ENCODE measurements at places on chromosomes 3 and 15. TPM values are rescaled to one million over a fixed set of nuclear protein-coding genes. Genes with fewer than 3 reads are reported as not detected.

The TAGLN3 gene
- not detected for total RNA-seq

DNA sequence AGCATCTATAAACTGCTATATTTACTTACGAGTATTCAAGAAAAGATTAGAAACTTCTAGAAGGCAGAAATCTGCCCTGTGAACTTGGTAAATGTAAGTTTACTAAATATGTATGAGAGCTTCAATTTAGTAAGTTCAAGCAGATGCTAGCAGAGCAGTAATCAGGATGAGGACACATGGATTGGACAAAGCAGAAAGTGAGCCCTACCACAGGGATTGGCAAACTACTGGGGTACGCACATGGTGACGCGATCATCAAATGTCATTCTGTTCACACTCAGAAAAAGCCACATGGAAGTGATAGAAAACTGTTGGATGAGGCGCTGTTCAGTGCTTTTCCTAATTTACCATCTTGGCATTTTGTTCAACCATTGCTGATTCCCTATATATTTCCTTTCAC is 360.2 kb upstream of the ZNF385D start:
- DNase-seq = no peak

GRCh38 chr3:66441129-66441528 is 59.7 kb downstream of the LRIG1 start:
- peak; percentile 16 for DNase-seq

- DNase-seq = no peak
Measured at GRCh38 chr3:81931265-81932251, 170.1 kb upstream of the GBE1 start.

GRCh38 chr3:193865896-193866480 is 270.0 kb upstream of the HES1 start:
- DNase-seq = no peak

DNA sequence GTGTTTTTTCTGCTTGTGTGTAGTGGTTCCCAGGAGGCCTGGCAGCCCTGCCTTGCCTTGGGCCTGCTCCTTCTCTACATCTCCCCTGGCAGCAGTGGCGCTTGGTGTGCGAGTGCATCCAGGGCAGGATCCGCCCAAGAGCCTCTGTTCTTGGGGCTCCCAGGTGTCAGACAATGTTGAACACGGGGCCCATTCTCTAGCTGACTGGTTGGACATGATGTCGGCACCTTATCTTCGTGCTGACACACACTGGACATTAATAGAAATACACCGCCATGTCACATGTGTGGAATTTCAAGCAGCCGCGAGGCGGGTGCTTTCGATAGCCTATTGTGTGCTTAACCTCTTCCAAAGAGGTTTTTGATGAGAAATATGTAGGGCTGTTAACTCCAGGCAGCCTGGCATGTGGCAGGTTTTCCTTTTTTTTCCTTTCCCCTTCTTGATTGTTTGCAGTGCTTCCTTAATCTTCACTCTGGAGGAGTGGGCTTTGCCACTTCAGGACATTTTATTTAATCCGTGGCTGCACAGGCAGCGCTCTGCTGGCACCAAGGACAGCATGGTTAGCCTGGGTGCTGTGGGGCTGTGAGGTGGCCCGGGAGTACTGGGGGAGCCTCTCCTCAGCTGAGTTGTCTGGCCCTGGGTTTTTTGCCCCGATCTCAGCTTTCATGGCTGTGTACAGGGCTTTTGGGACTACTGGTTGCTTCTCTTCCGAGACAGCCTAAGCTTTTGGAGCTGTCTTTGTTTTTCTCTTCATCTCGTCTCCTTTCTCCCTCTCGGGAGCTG is 42.5 kb downstream of the CHCHD6 start:
- peak; percentile 60 for DNase-seq

GRCh38 chr3:108474581-108474980 is 35.8 kb downstream of the MYH15 start:
- DNase-seq = no peak

The SNURF gene
- total RNA-seq = 12.5 TPM

- DNase-seq = no peak
Measured at GRCh38 chr3:134126153-134126552, 96.4 kb upstream of the SLCO2A1 start.

DNA sequence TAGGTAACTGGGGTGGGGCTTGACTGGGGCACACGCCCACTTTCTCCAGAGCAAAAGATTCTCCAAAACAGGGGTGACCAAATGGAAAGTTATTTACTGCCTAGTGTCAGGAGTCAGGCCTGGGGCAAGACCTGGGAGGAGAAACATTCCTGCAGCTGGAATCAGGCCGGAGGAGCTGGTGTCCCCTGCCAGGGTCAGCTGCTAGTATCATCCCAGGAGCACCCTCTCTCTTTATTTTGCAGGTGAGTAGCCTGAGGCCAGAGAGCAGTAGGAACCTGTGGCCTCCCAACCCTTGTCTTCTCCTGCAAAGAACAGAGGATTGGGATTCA is 32.9 kb downstream of the DNAJB8 start:
- DNase-seq = no peak

The COLQ gene
- total RNA-seq = not detected

The CAMP gene
- total RNA-seq = not detected

GRCh38 chr3:5160940-5161858 is 26.3 kb upstream of the EDEM1 start:
- DNase-seq = peak; percentile 53

The ACSBG1 gene
- 1.4 TPM for total RNA-seq

DNA sequence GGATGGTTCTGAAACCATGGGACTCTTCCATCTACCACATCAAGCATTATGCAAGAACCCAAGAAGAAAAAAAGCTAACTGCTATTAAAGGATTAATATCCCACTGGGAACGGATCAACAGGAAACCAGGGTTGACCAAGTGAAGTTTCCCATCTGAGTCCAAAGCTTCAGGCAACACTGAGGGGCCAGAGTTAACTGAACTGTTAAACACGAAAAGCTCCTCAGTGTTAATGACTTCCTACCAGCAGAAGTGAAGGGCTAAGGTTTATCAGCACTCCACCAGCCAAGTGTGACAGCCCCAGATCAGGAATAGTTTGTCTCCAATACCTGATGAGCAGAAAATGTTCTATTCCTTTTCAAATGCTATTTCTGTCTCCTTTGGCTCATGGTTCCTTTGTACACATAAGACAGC is 36.7 kb downstream of the PTPN9 start:
- DNase-seq = no peak

DNA sequence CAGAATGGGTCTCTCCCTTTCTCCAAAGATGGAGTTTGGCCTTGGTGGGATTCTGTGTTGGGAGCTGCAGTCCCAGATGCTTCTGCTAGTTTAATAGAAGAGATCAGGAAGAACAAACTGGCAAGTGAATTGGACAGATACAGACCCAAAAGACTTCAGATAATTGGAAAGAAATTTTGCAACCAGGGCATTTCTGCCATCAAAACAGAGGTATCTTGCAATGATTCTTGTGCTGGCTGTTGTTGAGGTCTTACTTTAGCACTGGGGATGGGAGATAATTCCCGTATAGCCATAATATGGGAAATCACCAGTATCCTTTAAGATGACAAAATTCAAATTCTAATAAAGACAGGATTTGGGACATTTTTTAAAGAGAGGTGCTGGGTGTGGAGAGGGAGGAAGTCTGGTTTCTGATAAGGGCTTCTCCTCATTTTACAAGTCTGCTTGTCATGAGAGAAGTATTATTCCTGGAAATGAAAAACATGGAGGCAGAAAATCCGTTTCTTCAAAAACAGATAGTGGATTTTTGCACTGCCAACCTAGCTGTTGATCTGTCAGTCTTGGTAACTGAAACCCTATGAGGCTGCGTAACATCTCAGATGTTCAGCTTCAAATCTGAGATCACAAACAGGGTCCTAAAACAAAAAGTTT is 40.1 kb downstream of the FNDC3B start:
- no peak for DNase-seq

- no peak for DNase-seq
Measured at GRCh38 chr15:70316059-70316600, 218.4 kb upstream of the TLE3 start.

DNA sequence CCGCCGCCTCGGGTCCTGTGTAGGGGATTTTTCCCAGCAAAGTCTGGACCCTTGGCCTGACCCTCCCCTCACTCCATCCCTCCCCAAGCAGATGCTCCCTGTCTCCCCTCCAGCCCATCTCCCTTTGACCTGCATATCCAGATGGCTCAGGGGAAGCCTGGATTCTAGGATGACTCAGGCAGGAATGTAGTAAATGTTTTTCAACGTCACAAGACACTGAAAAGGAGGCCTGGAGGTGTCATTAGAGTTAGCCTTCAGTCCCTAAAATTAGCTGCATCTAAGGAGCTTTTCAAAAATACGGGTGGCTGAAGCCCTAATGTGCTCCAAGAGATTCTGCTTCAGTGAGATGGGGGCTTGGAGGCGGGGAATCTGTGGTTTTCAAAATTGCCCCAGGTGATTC is 7.2 kb downstream of the ACAN start:
- DNase-seq = no peak

The PLA2G4D gene
- not detected for total RNA-seq

DNA sequence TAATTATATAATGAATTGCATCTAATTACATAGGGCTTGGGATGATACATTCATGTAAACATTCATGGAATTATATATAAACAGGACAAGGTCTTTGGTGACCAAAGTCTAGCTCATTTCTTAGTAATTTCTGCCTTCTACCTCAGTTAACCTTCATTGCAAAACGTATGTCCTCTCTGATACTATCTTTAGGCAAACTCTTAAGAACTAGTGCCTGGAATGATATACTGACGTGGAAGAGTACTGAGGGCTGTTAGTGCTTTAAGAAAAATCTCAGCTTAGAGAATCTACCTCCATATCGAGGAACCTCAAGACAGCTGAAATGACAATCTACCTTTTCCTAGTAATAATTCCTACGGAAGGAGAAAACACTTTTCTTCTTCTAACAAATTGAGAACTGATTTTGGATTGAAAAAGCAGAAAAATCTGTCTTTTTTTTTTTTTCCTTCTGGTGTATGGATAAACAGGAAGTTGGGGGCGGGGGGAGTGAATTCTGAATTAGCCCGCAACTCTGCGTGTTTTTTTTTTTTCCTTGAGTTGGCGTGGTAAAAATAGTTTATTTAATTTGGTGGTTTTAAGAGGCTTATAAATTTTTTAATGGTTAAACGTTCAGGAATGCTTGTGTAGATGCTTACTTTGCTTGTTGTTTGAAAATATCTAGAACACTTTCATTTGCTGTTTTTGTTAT is 43.2 kb downstream of the RARB start:
- DNase-seq = peak; percentile 19

- no peak for DNase-seq
Measured at GRCh38 chr3:115148142-115148790, 1.2 kb upstream of the ZBTB20 start.

The CYFIP1 gene
- total RNA-seq = 38.4 TPM

- DNase-seq = no peak
Measured at GRCh38 chr3:50378757-50379156, 19.4 kb upstream of the TMEM115 start.

DNA sequence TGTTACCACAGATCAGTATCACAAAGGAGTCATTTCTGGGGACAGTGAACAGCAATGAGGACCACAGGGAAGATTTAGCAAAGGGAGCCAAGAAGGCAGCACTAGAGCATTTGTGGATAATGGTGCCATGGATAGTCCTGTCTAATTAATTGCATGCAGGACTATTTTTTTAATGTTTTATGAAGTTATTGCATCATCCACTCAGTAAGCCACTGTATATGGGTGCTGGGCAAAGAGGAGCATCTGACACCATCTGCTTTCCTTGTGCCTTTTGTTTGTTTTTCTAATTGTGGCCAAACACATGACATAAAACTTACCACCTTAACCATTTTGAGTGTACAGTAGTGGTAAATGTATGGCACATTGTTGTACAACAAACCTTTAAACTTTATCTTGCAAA is 301.1 kb upstream of the LRRFIP2 start:
- DNase-seq = peak; percentile 8

GRCh38 chr15:80615783-80616391 is 79.2 kb upstream of the ABHD17C start:
- peak; percentile 45 for DNase-seq

- DNase-seq = no peak
Measured at GRCh38 chr3:102265720-102266119, 169.1 kb upstream of the ZPLD1 start.

GRCh38 chr3:154552338-154552737 is 122.3 kb upstream of the GPR149 start:
- DNase-seq = no peak

DNA sequence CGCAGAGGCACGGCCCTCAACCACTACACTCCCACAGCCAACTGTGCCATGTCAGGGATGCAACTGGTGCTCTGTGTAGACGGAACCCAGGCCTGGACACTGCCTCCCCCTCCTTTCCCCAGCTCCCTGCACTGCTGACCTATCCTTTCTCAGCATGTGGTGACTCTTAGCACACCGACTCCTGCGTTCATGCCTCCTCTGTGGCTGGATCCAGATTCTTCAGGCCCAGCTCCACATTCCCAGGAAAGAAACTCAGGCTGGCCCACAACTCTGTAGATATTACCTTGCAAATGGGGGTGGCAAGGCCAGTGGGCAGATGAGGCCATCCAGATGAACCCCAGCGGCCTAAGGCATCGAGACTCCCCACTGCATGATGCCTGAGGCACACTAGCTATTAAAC is 272.7 kb downstream of the OCA2 start:
- no peak for DNase-seq

- DNase-seq = peak; percentile 3
Measured at GRCh38 chr3:47715928-47716327, 65.8 kb downstream of the SMARCC1 start.

DNA sequence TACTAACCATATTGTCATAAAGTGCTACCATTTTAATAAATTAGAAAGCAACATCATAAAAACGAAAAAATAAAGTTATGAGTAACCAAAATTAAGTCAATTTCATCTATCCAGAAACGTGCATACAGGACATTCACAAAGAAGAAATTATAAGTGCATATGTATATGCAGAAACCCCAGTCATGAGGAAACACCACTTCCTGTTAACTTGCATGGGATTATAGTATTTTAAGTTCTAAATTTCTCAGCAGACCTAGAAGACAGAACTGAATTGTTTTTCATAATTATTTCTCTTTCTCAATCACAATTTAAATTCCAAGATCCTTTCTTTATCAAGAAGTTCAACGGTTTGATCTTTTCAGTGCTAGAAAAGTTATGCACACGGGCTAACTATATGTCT is 1.4 kb upstream of the KBTBD8 start:
- no peak for DNase-seq

DNA sequence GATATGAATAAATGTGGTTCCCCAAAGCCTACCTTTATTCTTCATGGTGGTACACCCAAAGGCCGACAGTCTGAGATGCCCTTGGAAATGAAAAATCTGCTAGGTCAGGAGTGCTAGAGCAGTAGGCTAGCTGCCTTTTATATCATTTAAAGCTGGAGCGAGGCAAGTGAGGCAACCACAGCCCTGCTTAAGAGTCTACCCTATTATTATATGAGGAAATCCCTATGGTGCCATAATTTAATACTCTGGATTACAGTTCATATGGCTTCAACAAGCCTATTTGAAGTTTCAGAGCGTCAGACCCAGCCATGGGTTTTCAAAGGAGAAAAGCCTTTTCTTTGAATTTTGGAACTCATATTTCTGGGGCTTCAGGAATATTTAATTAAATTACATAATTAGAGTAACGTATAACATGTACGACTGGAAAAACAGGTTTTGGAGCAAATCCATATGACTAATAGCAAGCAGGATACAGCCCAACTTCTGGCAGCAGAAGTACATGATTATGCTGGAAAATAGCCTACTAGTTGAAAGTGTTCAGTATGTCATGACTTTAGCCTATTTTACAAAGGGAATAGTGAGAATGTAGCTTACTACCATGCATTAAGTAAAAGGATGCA is 18.0 kb upstream of the SLTM start:
- DNase-seq = peak; percentile 20

The C15orf40 gene
- total RNA-seq = 39.5 TPM

Measured in H4 (cell line).